NCI-H1417 (cell line): ENCODE measurements at places on chromosomes 12 and 14.
A peak's percentile ranks its signal among the peaks of the same experiment; 100 is the strongest.

DNA sequence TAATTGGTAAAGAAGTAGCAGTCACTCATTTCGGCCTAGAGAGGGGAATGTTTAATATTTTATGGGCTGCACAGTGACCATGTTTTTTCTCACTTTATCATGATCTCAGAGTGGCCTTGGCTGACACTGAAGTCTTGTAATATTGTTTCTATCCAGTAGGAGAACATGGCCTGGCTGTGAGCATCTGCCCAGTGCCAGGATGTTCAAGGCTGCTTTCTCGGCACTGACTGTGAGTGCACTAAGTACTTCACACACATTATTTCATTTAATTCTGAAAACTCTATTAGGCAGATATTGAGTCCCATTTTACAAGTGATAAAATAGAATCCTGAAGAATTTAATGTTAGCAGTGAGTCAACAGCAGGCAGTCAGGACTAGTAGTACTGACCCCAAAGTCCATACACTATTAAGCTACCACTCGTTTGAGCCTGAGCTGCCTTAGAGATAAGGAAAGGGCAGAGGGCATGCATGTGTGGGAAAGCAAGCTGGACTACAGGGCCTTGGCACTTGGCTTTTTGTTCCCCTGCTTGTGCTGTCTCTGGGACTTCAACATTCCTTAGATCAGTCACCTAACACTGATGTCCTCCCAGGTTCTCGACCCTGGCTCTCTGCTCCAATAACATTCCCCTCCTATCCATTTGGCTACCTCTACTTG lies 42.2 kb upstream of the APPL2 start:
- DNase-seq: no peak

- DNase-seq: no peak
Observed at GRCh38 chr14:29738950-29739349, 188.7 kb downstream of the PRKD1 start.

DNA sequence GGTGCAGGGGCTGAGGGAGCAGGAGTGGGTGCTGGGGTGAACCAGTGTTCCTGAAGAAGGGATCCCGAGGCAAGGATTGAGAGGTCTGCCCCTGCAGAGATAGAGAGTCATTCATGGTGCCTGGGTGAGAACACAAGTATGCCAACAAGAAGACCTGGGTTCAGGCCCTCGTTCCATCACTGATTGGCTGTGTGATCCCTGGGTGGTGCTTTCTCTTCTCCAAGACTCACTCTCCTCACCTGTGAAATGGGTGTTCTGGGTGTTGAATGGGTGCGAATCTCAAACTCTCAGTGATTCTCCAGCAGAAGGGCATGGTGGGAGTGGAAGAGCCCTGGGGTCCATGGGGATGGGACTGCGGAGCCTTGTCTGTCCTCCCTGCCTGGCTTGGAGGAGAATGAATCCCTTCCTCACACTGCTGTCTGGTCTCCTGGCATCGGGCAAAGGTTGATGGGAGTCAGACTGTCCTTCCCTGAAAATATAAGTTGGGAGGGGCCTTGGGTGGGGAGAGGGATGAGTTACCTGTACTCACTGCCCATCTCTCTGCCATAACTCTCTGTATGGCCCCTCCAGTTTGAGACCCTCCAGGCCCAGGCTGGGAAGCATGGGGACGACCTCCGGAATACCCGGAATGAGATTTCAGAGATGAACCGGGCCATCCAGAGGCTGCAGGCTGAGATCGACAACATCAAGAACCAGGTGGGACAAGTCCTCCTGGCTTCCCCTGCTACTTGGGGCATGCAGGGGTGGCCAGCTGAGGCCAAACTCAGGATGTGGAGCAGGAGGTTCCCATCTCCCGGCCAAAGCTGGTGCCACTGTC lies 9.6 kb downstream of the KRT7 start:
- DNase-seq: no peak

DNA sequence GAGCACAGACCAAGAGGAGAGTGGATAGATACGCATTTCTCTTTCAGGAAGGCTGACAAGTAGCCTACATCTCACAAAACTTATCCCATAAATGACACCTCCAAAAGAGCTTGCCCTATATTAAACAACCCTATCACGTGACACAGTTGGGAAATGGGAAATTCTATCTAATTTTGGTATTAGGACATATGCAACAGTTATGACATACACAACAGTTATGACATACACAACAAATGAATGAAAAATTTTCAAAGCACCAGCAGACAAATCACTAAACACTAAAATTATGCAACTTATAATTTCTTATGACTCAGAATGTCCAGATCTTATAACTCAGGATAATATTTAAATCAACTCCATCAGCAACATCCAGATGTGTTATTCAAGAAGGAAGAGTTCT lies 54.1 kb downstream of the DUSP16 start:
- DNase-seq: no peak

GRCh38 chr14:74840603-74841030 lies 35.3 kb downstream of the PROX2 start:
- DNase-seq: no peak

GRCh38 chr14:93923626-93924025 lies 3.5 kb upstream of the FAM181A start:
- peak; percentile 71 for DNase-seq

GRCh38 chr12:52581481-52581880 lies 7.8 kb upstream of the KRT74 start:
- no peak for DNase-seq

- peak; percentile 59 for DNase-seq
Observed at GRCh38 chr14:104773505-104774452, 20.8 kb downstream of the SIVA1 start.
